ENCODE measurements at places on chromosomes 16 and 17.
A peak's percentile ranks its signal among the peaks of the same experiment; 100 is the strongest.

DNA sequence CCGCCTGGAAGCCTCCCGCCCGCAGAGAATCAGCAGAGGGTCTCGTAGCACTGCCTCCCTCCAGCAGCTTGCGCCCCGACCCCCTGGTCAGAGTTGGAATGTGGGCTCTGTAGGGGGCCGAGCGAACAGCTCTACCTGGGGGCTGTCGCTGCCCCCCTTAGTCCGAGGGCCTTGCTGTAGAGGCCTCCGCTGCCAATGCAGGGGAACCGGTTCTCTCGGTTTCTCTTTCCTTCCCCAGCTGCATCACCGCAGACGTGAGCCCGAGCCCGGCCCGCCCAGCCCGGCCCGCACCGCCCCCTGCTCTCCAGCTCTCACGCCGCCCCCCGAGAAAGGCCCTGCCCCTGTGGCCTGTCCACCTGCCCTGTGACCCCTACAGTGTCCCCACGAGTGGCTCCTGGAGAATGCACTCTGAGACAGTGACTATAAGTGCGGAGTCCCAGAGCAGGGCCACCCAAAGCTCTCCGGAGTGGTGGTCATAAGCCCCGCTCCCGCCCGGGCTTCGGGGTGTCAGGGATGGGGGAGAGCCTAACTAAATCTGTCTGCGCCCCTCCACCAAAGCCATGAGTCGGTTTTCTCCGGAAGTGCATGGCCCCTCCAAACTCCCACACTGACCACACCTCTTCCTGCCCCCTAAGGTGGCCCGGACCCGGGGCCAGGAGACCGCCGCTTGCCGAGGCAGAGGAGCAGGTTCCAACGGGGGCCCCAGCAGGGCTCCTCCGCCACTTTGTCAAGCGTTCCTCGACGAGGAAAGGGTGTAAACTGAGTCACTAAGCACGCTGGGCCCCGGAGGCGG lies 1.7 kb downstream of the ARHGAP27 start:
- peak; percentile 47 for DNase-seq

DNA sequence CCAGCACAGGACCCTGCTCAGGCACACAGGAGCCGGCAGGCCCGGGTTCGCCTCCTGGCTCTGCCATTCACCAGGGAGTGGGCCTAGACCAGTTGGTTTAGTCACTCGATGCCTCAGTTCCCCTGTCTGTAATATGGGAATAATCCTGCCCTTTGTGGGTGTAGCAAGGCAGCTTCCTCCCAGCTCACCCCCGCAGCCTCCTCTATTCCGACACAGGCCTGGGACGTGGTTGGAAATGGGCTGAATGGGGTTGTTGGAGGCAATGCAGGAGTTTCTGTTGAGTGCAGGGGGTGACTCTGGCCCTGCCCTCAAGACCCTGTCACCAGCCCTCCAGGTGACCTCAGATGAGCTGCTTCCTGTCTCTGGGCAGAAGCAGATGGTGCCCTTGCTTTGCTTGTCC lies 19.8 kb downstream of the SLC5A10 start:
- DNase-seq = no peak

DNA sequence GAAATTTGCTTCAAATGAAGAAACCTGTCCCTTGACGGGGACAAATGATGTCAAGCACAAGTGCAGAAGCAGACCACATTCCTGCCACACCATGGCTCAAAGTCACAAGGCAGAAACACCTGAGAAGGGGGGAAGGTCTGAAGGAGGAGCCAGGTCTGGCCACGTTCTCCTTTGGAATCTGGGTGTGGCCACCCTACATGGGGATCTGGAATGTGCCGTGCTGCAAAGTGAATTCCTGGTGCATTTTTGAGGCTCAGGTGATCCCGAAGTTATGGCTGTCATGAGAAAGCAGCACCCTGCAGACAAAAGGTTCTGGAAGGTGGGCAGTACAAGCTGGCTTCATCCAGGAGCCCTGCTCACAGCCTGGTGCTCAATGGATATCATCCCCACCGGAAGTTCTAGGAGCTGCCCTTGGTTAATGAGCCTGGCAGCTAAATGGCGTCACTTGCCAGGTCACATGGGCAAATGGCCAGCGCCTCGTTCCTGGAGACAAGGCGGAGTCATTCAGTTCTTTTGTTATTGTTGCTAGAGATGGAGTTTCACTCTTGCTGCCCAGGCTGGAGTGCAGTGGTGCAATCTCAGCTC lies 20.1 kb upstream of the ADCY9 start:
- DNase-seq = no peak

- no peak for DNase-seq
These were observed at the start of gene GDPD3 for GRCh38 chr16:30113031-30113710. GDPD3 (minus strand) TSS chr16:30113537; CDS start chr16:30113478, 59 bp downstream.

- peak; percentile 10 for DNase-seq
These were observed 1.9 kb downstream of the SLC13A2 start for GRCh38 chr17:28475151-28475900.

DNA sequence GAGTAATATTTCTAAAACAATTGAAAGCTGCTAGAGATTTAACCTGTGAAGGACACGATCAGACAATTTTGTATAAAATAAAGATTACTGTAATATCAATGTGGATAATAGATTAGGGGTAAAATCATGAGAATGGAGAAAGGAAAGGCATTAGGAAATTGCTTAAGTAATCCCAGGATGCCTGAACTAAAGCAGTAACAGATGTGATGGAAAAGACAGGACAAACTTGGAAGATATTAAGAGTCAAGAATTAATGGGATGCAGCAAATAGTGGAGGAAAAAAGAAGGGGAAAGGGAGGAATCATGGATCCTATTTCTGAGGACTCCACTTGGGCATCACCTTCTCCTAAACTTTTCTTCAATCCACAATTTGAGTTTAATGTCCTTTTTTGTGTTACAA lies 437.1 kb upstream of the PMFBP1 start:
- DNase-seq = no peak

GRCh38 chr16:71406724-71407123 lies 35.1 kb downstream of the TLE7 start:
- no peak for DNase-seq

- DNase-seq = no peak
These were observed 230.7 kb downstream of the HS3ST4 start for GRCh38 chr16:25922438-25922837.

DNA sequence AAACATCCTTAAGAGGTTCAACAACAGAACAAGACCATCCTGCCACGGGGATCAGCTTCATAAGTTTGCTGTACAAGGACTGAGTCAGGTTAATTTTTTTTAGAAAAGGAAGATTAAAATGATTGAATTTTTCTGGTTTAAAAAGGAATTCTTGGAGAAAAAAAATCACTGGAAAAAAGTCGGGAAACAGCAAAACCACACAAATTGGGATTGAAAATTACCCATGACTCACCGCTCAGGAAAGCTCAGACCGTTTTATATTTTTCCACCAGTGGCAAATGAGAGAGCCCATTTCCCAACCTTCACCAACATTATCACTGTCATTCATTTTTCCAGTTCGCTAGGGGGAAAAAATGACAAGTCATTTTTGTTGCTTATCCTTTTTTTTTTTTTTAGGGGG lies 46.6 kb downstream of the MRM3 start:
- DNase-seq = peak; percentile 29

- peak; percentile 76 for DNase-seq
These were observed 41.3 kb downstream of the GAS7 start for GRCh38 chr17:10156948-10157607.

All from mesenchymal stem cell (in vitro differentiated cells and primary cell).